ENCODE measurements at places on chromosomes 7 and 10.

DNA sequence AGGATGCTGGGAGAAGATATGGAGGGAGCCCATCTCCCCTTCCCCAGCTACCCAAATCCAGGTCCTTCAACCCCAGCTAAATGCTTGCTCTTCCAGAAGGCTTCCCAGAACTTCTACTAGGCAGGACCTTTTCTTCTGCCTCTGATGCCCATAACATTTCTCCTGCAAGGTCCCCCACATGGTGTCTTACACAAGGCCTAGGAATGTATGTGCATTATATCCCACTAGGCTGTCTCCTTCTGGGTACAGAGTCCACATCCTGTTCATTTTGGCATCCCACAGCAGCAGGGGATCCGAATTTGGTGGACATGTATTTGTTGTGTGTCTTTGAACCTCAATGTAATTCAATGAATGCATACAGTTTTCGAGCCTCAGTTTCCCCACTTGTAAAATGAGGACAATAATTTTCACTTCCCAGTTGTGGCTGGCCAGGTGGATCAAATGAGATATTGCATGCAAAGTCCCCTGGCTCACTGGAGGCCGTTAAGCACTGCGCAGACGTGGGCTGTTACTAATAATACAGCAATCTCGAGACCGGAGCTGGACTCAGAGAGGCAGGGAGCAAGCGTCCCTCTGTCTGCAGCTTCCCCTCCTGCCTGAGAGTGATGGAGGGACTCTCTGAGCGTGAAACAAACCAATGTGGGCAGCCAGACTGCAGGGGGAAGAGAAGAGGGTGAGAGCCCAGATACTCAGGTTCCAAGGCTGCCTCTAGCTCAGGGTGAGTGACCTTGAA lies 18.6 kb upstream of the YWHAG start:
- DNase-seq = no peak

DNA sequence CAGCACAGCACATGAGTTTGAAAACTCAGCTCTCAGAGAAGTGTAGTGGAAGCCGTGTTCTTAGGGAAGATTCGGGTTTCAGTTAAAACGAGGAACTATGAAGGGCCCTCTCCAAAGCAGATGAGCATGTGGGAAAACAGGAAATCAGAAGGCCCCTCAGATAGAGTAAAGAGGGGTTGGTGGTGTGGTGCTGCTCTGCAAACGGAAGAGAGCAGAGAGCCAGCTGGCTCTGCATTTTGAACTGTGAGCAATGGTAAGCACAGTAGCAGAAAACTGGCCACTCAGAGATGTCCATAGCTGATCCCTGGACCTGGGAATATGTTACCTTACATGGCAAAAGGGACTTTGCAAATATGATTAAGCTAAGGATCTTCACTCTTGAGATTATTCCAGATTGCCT lies 27.9 kb upstream of the CUL1 start:
- no peak for DNase-seq

GRCh38 chr10:25226775-25227682 lies 52.2 kb downstream of the GPR158 start:
- DNase-seq = no peak

GRCh38 chr10:11837372-11838161 lies 14.4 kb downstream of the PROSER2 start:
- no peak for DNase-seq

DNA sequence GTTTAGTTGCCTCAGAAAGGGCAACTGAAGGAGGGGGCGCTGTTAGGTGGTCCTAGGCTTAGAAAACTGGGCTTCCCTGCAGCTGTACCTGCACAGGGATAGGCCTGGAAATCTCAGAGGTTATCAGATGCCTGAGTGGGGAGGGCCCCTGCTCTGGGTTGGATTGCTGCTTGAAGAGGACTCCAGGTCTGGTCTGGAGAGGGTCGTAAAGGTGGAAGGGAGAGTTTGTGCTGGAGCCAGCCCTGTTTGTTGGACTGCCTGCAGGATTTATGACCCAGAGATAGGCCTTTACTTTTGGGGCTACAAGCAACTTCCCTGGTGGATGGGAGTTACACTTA lies 765.9 kb downstream of the GRID1 start:
- DNase-seq = no peak

DNA sequence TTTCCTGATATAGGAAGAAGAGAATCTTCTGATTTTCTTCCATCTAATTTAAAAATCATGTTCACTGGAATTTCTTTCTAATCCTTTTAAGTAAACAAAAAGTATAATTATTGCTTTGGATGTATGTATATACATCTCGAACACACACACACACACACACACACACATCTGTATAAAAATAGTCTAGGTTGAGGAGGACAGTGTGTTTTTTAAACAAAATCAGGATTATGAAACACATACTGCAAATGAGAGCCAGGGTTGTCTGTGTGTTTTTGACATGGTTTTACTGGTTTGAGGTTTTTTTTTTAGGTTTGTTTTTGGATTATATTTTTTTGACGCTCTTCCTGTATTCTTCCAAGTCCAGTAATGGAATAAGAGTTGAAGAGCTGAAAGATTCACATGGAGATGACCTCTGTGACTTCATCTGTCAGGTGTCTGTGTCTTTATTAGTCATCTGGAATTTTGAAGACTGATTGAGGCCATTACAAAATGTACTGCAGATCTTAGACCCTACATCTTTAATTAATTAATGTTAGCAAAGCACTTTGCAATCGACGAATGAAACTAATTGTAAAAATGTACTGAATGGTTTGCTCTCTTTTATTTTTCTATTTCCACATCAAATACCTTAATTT lies 237.1 kb downstream of the SUGCT start:
- DNase-seq = no peak
